ENCODE measurements at places on chromosomes 2 and 18.

DNA sequence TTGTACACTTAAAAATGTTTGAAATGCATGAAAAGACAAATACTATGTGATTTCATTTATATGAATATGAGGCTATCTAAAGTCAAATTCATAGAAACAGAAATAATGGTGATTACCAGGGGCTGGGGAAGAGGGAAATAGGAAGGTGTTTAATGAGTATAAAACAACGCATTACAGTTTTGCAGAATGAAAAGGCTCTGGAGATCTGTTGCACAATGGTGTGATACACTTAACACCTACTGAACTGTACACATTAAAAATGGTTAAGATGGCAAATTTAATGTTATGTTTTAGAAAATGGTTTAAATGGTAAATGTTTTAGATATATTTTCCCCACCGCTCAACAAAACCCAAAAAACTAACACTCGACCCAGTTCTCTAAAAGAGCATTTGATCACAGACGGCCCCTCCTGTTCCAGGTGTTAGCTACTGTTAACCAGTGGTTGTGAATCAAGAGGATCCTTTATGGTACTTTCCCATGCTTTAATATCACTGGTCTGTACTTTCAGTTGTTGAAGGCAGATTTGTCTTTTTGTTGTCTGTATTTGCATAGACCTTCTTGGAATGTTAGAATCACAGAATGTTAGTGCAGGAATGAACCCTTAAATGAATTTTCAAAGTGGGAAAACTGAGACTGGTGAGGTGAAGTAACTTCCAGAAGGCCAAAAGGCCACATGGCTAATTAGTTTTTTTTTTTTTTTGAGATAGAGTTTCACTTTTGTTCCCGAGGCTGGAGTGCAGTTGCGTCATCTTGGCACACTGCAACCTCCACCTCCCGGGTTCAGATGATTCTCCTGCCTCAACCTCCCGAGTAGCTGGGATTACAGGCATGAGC, 10.2 kb downstream of the RAB10 start:
- DNase-seq, result no peak

GRCh38 chr2:46887028-46887885, 28.3 kb downstream of the MCFD2 start:
- no peak for DNase-seq

DNA sequence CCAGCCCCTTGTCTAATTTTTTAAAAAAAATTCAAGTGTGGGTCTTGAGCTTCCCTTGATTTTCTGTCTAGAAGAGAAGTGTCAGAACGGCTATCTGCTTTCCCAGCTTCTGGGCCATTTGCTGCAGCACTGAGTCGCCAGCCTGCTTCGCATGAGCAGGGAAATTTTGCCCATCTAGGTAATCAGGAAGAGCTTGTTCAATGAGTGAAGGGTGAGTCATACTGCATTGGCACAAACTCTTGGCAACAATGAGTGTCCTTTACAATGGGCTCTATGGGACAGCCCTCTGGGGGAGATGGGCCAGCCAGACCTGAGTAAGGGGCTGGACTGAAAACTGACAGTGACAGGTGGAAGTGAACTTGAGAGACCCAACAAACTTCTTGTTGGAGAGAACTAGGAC, 2.4 kb upstream of the RNF144A start:
- DNase-seq, result no peak

GRCh38 chr2:170819680-170820664, 3.3 kb downstream of the GAD1 start:
- DNase-seq, result no peak

DNA sequence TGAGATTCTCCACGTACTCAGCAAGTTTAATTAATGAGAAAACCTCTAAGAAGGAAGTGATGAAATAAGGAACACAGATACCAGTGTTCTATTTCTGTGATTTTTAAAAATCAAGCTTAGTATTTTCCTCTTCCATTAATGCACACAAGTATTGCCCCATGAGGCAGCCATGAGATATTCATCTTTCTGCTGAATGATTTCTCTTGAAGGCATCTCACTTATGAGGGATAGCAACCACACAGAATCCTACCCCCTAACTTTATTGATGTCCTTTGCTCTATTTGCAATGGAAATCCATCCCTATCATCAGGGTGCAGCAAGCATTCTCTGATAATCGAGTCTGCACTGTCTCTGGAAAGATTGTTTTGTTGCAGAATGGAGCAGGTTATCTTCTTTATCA, 244.1 kb upstream of the NRP2 start:
- no peak for DNase-seq

DNA sequence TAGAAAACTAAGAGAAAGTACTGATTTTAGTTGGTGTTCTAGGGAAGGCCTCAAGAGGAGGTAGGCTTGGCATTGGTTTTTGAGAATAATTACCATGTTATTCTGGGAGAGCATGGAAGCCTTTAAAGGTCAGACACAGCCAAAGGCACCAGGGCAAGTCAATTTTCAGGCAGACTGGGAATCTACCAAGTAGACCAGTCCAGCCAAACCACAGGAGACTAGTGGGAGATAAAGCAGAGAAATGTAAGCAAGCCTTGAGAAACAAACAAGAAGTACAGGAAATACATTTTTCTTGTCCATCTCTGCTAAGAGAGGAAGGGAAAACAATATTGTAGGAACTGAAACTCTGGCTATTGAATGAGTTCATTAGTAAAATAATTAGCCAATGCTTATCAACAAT, 5.5 kb upstream of the CCDC68 start:
- no peak for DNase-seq

DNA sequence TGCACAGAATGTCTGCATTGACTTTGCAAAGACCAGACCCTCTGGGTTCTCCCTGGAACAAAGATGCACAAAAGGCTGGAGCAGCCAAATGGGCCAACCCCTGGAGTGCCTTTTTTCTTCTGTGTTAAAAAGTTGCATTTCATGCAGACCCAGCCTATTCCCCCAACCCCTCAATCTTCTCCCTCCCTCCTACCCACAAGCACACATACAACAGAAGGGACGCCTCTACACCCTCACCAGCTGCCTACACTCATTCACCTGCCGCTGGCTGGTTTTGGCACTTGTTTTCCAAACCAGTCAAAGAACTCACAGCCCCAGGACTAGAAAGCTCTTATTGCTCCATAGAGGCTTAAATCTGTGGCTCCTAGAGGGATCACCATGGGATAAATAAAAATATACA, 16.6 kb downstream of the MARCHF4 start:
- DNase-seq, result no peak

DNA sequence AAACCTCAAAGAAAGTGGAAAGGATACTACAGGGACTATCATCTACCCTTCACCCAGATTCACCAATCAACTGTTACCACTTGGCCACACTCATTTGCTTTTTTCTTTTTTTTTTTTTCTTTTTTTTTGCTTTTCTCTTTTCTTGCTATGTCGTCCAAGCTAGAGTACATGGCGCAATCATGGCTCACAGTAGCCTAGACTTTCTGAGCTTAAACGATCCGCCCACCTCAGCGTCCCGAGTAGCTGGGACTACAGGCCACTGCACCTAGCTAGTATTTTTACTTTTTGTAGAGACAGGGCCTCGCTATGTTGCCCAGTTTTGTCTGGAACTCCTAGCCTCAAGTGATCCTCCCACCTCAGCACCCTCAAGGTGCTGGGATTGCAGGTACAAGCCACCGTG, 24.0 kb downstream of the BIN1 start:
- DNase-seq, result no peak

DNA sequence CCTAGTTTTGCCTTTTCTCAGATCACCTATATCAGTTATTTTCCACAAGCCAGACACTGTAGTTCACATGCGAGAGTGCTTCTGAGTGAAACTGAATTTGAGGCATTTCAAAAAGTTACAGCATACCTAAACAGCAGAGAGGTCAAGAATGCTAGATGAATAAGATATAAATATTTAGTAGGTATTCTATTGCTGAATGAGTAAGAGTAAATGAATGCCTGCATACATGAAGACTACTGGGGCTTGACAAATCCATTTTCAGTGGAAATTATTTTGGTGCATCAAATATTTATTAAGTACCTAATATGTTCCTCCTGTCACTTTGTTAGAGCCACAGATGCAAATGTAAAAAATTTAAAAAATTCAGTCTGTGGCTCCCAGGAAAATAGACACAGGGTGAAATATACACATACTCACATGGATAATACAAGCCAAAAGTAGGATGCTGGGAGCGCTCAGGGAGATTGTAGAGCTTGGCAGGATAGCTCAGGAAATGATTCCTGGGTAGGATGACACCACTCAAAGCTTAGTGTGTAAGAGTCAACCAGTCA, 27.6 kb upstream of the CDC42EP3 start:
- DNase-seq, result no peak

DNA sequence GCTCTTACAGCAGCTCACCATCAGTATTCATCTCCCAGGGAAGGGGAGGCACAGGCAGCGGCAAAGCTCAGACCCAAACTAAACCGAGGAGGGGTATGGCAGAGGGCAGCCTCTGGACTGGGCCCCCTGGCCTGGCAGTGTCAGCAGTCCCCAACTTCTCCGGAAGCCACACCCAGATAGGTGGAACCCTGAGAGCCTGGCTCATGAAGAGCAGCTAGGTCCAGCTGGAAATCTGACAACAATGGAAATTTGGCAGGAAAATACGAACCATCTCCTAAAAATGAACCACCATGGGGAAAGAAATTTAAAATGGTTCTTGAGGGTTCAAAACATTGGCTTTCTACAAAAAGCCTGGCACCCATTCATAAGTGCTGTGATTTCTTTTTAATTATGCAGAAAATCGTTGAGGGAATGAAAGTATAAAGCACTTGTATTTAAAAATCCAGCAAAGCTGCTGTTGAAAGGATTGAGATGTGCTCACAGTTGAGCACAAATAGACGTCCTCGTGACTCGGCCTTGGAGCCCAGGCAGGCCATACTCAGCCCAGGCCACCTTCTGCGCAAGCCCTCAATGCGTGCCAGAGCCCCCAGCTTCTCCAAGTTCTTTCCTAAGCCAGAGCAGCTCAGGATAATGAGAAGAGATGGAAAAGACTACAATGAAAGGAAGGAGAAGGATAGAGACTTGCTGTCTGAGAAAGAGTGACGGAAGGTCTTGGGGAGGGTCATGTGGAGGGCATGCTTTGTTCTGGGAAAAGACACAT, 93.0 kb downstream of the COL6A3 start:
- DNase-seq, result no peak

DNA sequence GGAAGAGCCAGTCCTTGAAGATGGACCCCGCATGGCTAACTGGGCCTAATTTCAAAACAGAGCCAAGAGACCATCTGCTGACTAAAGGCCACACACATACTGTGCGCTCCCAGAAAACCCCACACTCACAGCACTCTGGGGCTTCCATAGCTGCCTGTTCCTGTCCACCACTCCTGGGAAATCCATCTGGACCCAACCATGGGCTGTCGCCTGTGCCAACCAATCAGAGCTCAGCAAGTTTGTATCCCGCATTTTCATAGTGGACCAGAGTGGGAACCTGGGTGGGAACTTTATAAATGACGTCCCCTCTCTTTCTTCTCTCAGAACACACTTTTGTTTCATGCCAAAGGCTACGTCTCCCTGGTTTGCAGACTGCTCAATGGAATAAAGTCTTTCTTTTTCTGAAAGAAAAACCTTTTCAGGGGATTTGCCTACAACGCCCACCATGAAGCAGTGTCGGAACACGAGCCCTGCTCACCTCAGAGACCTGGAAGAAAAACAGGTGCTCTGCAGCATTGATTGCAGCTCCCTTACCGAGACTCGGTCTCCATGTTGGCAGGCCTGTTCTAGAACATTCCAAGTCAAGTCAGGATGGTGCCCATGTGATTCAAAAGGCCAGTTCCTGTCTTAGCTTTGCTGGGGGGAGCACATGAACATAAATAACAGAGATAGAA, 137.2 kb upstream of the GPC1 start:
- no peak for DNase-seq

DNA sequence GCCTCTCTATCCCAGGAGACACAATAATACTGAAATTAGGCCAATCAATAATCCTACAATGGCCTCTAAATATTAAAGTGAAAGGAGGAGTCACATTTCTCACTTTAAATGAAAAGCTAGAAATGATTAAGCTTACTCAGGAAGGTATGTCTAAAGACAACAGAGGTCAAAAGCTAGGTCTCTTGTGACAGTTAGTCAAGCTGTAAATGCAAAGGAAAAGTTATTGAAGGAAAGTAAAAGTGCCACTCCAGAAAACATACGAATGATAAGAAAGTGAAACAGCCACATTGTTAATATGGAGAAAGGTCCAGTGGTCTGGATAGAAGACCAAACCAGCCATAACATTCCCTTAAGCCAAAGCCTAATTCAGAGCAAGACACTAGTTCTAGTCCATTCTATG, 9.5 kb downstream of the SESTD1 start:
- no peak for DNase-seq

DNA sequence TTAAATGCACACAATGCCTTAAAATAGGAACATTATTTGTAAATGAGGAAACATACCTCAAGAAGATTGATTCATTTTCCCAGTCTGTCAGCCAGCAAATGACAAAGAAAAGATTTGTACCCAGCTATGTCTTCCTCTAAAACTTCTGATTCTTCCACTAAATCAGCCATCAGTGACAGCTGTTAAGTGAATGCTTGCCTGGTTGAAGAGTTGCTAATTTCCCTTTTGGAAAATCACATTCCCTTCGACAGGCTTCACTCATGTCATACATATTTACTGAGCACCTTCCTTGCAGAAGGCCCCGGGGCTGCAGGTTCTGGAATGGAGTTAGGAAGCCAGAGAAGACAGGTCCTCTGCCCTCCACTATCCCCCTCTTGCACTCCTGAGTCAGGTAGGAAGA, 112.0 kb upstream of the SLC66A3 start:
- DNase-seq, result no peak

DNA sequence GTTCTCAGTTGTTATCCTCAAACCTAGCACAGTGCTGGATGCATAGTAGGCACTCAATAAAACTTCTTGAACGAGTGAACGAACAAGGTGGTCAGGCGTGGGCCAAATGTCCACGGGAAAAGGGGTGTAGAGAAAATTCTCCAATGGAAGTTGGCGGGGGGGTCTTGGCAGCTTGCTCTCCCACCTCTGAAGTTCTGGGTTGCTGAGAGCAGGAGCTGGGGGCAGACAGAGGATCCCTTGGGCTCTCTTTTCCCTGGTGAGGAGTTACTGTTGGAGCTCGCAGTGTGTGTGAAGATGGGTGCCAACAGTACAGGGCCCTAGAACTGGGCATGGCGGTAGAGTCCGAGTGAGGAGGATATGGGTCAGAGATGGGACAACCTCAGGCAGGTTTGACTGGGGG, 2.3 kb upstream of the CRYBA2 start:
- no peak for DNase-seq

GRCh38 chr2:65024149-65024829, 31.9 kb upstream of the CEP68 start:
- no peak for DNase-seq

DNA sequence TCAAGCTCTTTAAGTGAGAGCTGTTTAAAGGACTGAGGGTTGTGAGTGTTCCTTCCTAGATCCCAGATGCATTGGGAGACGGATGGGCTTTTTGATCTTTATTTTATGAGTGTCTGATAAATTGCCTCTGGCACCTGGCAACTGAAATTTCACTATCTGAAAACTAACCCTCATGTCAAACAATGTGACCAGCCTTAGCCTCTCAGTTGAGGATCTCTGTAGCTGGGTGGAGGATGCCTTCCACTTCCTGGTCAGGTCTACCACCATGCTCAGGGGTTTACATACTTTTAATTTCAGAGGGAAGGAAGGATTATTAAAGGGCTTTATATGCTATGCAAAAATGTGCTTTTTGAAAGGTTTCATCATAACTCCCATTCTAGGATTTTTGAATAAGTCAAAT, 70.5 kb upstream of the NT5C1B start:
- DNase-seq, result no peak

Data from stimulated activated CD4-positive, alpha-beta T cell treated with anti-CD3 and anti-CD28 coated beads, Interleukin-1b, Interleukin-23, amount 100 ng/mL, for 4 hours (primary cell).